Vagina (tissue), 2 donors: ENCODE measurements at places on chromosomes 6 and 20.

DNA sequence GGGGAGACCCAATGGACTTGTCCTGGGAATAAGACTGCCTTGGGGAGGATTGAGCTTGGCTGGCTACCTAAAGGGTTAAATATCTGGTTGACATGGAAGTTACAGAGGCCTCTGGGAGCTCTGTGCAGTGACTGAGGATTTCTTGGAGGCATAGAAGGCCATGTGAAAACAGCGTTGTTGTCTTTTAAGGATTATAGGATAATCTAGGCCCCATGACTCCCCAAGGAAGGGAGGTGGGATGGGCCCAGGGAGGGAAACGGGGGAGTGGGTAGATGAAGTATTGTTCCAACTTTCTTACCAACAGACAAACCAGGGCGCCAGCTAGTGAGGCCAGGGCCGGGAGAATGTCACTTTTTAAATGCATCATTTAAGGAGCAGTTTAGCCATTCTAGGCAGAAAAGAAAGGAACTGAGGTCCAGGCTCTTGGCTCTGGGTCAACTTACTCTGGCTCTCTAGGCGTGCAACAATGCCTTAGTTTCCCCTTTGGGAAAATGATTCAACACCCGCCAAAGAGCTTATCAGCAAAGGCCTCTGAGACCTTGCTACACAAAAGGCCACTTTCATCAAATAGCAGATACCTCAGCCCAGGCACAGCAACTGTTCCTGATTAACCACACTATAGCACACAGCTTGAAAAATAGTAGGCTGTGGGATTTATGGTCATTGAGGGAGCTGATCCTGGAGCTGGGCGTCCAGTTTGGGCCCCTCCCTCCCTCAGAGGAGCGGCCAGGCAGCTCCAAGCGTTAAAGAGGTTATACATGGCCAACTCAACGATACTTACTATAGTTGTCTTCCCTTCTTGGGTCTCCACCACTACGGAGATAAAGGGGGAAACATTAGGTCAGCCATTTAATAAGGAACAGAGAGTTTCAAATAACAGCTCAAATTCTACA, 7.0 kb downstream of the MRPS18A start:
- DNase-seq: no peak

DNA sequence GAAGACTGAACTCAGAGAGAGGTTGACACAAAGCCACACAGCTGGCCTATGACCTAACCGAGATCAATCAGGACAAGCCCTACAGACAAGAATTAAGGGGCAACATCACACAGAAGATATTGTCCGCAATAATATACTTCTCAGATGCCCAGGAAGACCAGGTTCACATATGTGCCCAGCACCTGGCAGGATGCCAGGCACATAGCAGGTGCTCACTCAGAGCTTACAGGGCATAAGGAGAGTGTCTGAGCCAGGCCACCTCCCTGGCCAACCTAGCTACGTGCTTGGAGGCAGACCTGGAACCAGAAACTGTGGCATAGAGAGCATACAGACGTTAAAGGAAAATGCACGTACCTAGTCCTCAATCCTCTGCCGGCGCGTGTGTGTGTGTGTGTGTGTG, 87.0 kb upstream of the LRFN2 start:
- no peak for DNase-seq

GRCh38 chr6:43524483-43524961, 7.6 kb downstream of the POLR1C start:
- DNase-seq: no peak

GRCh38 chr6:65569505-65569904, 137.5 kb downstream of the EYS start:
- no peak for DNase-seq

GRCh38 chr6:11580686-11581405, 43.3 kb downstream of the TMEM170B start:
- no peak for DNase-seq

DNA sequence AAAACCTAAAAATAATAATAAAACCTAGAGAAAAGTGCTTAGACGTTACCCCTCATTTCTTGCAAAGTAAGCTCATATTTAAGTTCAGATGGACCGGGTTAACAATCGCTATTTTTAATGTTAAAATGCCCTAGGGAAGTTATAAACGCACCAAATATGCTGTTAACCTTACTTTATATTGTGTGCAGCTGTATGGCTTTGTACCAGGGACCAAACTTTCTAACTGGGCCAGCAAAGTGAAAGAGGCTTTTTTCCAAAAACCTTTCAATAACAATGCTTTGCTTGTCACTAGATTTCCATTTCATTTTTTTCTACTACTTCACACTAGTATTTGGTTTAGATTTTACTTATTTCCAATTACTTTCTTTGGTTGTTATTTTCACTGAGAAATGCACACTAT, 248.5 kb downstream of the FOXC1 start:
- no peak for DNase-seq

- no peak for DNase-seq
Measured at GRCh38 chr20:52191916-52192718, 538 bp upstream of the ZFP64 start.

DNA sequence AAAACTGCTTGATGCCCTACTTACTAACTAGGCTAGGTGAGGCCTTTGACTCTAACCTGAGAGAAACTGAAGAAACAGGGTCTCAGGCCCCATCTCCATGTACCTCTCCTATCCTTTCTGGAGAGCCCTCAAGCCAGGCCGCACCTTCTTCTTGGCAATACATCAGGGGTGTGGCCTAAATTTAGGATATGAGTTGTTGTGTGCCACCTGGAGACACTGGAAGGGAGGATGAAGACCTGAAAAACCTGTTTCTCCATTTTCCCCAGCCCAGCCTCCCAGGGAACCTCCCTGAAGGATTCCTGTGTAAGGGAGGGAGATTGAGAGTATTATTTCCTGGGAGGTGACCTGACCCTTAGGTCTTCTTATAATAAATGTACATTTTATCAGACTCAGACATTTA, 3.1 kb downstream of the LY6G6D start:
- no peak for DNase-seq

- DNase-seq: no peak
Measured at GRCh38 chr6:1542764-1543163, 67.0 kb upstream of the FOXC1 start.

DNA sequence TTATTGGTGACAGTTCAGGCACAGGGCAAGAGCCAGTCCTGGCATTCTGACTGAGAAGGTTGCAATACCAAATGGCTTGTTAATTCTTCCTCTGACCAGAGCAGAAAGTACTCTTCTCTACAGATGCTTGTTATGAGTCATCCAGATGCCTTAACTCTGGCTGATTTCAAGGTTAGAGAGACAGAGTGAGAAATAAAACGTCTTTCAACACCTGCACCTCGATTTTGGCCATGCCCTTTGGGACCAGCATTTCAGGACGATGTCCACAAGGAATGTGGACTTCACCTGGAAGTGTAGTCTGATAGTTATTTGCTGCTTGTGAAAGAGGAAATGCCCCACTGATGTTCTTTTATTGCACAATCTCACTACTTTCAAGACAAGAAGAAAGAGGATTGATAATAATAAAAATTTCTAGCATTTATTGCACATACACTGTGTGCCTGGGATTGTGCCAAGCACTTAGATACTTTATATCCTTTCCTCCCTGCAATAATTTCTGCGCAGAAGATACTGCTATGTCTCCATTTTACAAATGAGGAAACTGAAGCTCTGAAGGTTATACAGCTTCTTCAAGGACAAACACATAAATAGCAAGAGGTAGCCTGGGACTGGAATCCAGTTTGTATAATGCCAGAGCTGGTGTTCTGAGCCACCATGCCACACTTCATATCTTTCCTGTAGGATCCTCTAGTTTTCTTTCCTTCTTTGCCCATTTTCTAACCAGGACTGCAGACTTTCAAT, 33.5 kb upstream of the MCM3 start:
- no peak for DNase-seq

GRCh38 chr6:86685230-86685797, 252.0 kb upstream of the HTR1E start:
- no peak for DNase-seq

DNA sequence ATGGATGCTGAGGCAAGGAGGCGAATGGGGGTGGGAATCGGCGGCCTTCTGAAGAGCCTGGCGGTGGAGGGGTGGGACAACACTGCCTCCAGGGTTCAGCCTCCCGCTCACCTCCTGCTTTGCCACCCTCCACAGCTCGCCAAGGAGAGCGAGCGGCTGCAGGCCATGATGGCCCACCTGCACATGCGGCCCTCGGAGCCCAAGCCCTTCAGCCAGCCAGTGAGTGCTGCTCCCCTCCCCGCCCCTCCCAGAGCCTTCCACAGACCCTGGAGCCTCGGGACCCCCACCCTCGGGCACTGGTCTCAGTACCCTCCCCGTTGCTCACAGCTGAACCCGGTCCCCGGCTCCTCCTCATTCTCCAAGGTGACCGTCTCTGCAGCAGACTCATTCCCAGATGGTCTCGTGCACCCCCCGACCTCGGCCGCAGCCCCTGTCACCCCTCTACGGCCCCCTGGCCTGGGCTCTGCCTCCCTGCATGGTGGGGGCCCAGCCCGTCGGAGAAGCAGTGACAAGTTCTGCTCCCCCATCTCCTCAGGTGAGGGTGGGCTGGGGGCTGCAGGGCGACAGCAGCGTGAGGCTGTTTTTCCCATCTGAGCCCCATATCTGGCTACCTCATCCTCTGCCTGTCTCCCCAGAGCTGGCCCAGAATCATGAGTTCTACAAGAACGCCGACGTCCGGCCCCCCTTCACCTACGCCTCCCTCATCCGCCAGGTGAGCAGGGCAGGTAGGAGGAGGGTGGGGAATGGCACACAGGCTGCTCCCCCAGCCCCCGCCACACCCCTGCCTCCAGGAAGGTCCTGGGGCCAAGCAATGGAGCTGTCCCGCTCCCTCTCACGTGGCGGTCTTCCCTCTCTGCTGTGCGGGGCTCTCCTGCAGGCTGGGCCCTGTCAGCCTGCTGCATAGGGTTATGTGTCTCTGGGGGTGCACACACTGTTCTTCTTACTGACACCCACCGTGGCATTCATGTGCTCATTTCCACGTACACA, 43.7 kb downstream of the FOXP4 start:
- DNase-seq: no peak

GRCh38 chr6:49565855-49566254, 15.4 kb downstream of the C6orf141 start:
- no peak for DNase-seq

DNA sequence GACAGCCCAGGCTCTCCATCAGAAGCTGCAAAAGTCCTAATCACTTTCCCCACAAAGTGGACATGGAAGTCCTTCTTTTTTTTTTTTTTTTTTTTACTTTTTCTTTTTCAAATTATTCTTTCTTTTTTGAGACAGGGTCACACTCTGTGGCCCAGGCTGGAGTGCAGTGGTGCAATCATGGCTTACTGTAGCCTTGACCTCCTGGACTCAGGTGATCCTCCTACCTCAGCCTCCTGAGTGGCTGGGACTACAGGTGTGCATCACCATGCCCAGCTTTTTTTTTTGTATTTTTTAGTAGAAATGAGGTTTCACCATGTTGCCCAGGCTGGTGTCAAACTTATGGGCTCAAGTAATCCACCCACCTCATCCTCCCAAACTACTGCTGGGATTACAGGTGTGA, 29.0 kb upstream of the AKIRIN2 start:
- DNase-seq: no peak

GRCh38 chr6:127117979-127118297, 533 bp upstream of the RSPO3 start:
- DNase-seq: no peak

DNA sequence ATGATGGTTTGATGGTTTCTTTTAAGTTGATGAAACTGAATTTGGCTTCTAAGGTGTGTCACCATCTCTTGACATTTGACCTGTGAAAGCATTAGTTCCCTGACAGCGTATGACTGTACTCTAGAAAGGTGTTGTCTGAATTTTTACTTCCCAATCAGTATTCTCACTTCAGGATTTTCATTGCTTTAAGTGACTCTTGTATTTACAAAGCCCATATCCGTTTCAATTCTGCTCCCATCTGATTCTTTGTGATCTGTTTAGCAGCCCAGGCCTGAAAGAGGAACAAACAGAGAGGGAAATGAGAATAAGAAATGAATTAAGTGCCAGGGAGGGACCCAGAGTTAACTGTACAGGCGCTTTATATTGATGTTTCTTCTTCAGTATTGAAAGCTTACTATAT, 73.7 kb downstream of the FARS2 start:
- DNase-seq: no peak

GRCh38 chr6:130852844-130853554, 25.8 kb downstream of the SMLR1 start:
- no peak for DNase-seq

- DNase-seq: no peak
Measured at GRCh38 chr6:22145376-22145775, 151.5 kb downstream of the PRL start.

DNA sequence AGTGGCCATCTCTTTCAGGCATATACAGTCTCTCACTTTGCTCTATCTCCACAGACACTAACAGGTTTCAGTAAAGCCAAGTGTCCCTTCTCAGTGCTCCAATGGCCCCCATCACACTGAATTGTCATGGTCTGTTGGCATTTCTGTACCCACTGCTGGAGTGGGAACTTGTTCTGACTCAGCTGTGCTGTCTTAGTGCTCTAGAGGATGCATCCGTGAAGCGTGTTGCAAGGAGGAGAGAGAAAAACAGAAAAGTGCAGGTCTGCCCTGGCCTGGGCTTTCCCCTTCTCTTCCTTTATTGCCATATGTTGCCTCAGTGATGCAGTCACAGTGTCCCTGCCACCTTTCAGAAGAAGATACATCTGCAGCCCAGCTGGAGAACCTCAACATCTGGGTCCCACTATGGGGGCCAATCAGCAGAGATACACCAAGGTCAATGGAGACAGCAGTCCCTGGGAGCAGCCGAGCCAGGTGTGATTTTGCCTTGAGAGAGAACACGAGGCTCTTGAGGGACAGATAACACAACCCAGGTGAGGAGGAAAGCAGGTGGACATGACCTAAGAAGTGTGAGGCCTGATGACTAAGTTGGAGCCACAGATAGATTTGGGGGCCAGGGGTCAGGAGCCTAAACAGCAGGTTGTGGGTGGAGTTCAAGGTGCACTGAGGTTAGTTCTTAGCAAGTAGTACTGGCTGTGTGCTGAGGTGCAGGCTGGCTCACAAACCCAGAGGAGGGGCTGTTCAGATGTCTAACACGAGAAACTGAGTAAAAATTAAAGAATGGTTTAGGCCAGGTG, 5.6 kb upstream of the PLCG1 start:
- DNase-seq: no peak

- no peak for DNase-seq
Measured at GRCh38 chr6:12034837-12035236, 22.7 kb downstream of the HIVEP1 start.

- DNase-seq: no peak
Measured at GRCh38 chr20:14717134-14717999, 380.0 kb upstream of the FLRT3 start.

DNA sequence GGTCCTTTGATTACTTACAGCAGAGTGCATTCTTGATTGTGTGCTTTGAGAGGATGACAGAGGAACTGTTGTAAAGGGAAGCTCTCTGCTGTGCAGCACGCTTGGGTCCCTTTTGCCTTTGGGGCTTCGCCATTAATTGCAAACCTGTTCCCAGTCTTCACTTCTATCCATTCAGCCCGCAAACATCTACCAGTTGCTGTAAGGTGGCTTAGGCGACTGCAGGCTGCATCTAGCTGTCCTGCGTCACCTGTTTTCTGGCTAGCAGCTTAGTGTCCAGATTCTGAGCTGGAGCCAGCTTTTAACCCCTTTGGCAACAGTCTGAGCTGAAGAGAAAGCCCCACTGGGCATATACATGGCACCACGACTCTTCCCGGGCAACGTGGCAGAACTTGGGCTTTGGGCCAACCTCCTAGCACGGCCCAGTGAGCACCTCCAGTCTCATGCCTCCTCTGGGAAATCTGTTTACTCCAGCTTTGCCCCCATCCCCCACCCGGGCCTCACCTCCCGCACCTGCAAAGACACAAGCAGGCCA, 2.5 kb upstream of the FASTKD5 start:
- DNase-seq: no peak

- peak; percentile 44 for DNase-seq
Measured at GRCh38 chr6:45843848-45844521, 171.7 kb downstream of the CLIC5 start.

GRCh38 chr6:37306624-37307222, 47.1 kb upstream of the RNF8 start:
- no peak for DNase-seq
